ENCODE measurements at places on chromosomes 4 and X.

DNA sequence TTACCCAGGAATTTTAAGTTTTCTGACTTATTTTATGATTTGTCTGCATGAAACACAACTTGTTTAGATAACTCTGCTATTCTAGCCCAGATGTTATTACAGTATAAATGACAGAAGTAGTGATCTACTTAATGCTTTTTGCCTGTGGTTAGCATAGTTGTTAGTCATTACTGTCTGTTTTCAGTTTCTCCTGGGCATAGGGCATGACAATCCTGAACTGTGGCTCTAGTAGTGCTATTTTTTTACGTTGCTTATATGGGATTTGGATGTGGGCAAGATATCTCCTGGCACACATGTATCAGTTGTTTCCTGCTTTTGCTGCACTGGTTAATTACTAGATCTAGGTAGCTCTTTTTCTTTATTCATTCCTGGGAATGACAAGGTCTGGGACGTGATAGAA is 1005.8 kb downstream of the PCDH18 start:
- no peak for DNase-seq

DNA sequence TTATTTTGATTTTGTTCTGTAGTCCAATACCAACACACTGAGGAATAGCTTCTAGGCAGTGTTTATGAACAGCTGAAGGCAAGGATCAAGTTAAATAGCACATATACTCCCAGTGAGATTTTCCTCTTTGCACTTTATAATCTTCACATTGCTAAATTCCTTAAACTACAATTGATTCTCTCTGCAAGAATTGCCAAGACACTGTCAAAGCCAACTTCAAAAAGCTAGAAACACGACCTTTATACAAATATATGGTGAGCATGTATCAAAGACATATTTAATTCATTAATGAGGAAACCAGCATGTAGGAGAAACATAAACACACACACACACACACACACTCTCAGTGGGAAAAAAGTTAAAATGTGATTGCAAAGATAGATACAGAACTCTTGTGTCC is 86.4 kb upstream of the FAM9C start:
- no peak for DNase-seq

- DNase-seq, result no peak
These were observed 192.7 kb downstream of the ARAP2 start for GRCh38 chr4:36051634-36052033.

DNA sequence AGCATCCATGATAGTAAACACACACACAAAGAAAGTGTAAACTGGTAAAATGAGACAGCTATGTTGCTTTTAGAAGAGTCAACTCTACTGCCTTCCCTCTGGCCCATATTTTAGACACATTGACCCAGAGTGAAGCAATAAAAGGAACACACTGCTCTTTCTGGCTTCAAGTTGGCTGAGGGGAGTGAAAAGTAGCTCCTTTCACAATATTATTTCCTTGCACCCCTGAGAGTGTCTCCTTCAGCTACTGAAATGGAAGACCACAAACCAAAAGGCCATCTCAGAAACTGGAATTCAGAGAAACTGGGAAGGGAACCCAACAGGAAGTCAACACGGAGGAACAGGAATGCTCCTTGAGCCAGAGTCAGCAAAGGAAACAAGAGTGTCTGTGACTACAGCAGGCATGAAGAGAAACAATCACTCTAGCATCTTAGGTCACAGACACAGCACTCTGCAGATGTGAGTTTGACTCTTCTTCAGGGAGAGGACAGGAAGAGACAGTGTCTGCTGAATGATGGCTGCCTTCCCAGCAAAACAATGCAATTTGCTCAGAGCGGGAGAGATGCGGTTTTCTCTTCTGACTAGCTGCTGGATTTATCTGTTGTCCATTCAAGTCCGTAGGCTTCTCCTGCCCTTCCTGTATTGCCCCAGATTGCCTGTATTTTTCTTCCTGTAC is 106.7 kb downstream of the SPATA18 start:
- no peak for DNase-seq

DNA sequence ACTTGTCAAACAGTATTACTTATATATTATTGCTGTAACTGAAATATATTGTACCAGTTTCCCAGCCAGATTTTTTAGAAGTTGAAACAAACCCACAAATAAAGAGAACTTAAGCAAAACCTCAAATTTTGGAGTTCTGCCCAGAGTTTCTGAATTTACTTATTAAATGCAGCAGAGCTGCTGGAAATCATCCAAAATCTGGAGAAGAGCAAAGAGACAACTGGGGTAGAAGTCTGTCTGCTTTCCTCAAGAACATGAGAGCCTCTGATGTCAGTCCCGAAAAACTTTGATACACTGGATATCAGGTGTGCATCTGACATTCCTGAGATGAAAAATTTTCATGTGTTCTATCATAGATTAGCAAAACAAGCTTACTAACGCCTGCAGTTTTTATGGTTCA is 325.9 kb downstream of the NR3C2 start:
- DNase-seq, result no peak

Data from NCI-H2029 treated with DMSO at 0.1 percent for 48 hours (cell line).